ENCODE measurements at places on chromosomes 11 and 22.

GRCh38 chr11:67056267-67057204, at the start of gene RHOD:
Gene RHOD, plus strand, starts transcription at chr11:67056847. Its CDS starts 56 bp downstream, at chr11:67056903.
- no peak for DNase-seq

DNA sequence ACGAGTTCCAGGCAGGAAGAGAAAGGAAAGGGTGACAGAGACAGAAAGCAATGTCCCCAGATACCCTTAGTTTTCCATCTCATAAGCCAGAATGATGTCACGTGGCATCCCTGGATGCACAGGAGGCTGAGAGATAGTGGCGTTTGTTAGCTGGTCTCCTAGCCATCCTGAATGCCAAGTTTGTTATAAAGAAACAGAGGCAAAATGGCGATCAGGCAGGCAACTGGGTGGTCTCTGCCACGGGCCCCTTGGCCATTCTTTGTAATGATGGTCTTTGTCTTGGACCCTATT, 5.3 kb downstream of the SMIM38 start:
- DNase-seq, result no peak

GRCh38 chr11:109845437-109845836, 247.8 kb upstream of the ZC3H12C start:
- DNase-seq, result no peak

DNA sequence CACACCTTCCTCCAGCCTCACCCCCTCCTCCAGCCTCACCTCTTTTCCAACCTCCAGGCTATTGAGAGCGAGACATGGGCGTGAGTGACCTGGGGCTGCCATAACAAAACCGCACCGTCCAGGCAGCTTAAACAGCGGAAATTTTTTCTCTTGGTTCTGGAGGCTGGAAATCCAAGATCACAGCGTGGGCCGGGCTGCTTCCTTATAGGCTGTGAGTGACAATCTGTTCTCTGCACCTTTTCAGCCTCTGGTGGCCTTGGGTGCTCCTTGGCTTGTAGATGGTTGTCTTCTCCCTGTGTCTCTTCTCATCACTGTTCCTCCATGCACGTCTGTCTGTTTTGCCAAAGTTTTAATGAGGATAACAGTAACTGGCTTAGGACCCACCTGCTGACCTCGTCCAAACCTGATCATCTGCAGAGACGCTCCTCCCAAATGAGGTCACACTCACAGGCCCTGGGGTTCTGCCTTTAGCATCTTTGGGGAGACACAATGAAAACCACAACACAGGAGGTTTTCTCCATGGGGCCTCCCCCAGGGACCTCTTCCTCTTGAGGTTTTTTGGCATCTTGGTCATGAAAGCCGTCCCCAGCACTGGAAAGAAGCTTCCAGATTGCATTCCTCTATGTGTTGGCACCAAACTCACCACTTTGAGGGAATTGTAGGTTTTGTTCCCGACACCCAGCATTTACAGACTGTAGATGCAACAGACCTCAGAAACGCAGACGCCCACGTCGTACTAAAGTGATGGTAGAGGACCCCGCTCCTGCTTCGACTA, 878.1 kb downstream of the BRD1 start:
- no peak for DNase-seq

DNA sequence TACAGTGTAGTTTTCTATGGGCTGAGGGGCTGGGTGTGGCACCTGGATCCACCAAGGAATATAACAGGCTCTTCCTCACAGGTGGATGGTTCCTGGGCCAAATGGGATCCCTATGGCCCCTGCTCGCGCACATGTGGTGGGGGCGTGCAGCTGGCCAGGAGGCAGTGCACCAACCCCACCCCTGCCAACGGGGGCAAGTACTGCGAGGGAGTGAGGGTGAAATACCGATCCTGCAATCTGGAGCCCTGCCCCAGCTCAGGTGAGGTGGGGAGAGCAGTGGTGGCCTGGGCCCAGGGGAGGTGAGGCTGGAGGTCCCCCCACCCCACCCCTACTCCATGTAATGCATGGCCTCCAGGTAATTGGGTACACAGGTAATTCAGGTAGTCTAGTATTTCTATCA, 20.7 kb downstream of the ADAMTS15 start:
- no peak for DNase-seq

GRCh38 chr11:68840661-68841653, 759 bp downstream of the CPT1A start:
- DNase-seq, result peak; percentile 53

GRCh38 chr11:2684581-2684980, 15.2 kb downstream of the KCNQ1OT1 start:
- no peak for DNase-seq

DNA sequence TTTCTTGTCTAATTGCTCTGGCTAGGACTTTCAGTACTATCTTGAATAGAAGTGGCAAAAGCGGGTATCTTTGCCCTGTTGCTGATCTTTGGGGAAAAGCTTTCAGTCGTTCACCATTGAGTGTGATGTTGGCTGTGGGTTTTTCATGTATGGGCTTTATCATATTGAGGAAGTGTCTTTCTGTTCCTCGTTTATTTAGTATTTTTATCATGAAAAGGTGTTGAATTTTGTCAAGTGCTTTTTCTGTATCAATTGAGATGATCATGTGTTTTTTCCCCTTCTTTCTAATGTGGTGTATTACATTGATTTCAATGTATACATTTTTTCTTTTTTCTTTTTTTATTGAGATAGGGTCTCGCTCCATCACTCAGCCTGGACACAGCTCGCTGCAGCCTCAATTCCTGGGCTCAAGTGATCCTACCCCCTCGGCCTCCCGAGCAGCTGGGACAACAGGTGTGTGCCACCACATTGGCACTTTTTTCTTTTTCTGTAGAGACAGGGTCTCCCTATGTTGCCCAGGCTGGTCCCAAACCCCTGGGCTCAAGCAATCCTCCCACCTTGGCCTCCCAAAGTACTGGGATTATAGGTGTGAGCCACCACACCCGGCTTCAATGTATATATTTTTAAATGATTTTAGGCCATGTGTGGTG, 5.3 kb upstream of the GNB1L start:
- no peak for DNase-seq

All from NCI-H774 (cell line).